Naive thymus-derived CD8-positive, alpha-beta T cell (primary cell): ENCODE measurements at places on chromosomes 7 and 10. TPM values are rescaled to one million over a fixed set of nuclear protein-coding genes. Genes with fewer than 3 reads are reported as not detected.

TMEM248 gene
- 93.5 TPM for polyA plus RNA-seq

FANK1 gene
- not detected for polyA plus RNA-seq

MAPK8 gene
- 30.6 TPM for polyA plus RNA-seq

ANKRD2 gene
- not detected for polyA plus RNA-seq

TAS2R5 gene
- polyA plus RNA-seq: not detected

MMP21 gene
- polyA plus RNA-seq: not detected

YAE1 gene
- polyA plus RNA-seq: 20.6 TPM

C7orf33 gene
- not detected for polyA plus RNA-seq

AEBP1 gene
- polyA plus RNA-seq: 10.4 TPM

FAM237B gene
- not detected for polyA plus RNA-seq

ZNF479 gene
- polyA plus RNA-seq: not detected

SYT15B gene
- polyA plus RNA-seq: not detected

CFAP69 gene
- not detected for polyA plus RNA-seq

ARHGEF5 gene
- polyA plus RNA-seq: 0.66 TPM

NPC1L1 gene
- not detected for polyA plus RNA-seq

ACTL6B gene
- polyA plus RNA-seq: not detected

CLRN3 gene
- polyA plus RNA-seq: not detected

DNA sequence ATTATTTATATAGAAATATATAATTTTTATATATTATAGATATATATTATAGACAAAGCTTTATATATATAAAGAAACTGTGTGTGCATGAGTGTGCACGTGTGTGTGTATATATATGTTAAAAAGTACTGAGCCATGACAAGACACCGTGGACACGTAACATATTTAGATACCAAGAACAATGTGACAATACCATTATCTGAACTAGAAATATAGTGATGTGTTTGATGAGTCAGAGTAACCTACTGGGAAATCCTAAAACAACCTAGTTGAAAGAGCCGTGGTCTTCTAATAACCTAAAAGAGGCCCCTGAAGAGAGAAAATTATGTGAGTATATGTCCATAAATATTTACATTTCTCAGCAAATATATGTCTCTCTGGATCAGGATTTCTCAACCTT, 50.7 kb upstream of the ITGB8 start:
- DNase-seq: no peak

DNA sequence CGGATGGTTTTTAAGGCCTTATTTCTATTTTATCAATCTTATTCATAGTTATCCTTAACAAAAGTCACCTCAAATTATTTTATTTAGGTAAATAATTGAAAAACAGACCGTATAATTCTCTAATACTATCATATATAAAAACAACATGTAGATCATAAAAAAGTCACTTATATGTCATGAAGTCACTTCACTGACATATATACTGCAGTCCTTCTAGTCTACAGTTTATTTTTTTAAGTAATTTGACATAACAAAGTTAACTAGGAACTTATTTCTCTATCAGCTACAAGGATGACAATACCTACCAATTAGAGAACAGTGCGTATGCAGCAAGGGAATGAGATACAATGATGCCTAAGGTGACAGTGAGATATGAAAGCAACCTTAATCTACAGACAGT, 26.2 kb downstream of the JMJD1C start:
- no peak for DNase-seq

DNA sequence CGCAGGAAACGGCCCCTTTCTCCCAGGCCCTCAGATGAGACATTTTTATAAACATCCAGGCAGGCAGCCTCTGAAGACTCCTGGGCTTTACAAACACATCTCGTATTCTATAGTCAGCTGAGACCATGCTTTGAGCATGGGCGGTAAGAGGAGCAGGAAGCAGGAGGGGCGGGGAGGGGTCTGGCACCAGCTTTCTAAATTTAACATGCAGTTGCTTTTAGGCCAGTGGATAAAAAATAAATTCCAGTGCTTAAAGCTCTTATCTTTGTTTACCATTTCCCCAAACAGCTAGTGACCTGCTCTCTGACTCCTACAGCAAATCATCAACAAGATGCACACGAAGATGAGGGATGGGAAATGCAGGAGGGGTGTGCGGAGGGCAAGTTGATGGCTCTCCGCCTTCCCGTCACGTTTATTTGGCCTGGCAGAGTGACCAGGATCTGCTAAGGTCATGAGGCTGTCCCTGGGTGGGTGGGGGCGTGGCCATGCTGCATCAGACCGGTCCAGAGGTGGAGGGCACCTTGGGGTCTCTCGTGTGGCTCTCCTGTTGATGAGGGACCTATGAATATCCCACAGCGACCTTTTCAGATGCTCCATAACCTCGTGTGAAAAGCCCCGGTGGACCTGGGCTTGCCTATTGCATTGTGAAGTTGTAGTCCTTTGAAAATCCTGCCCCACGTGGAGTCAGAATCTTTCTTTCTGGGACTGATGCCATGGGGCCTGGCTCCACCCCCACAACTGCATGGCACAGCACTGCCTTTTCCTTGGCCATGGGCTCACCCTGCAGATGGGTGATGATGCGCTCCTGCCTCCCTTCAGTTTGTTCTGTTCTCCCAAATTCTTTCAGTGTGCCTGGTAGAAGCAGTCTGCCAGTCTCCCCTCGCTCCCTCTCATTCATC, 67.5 kb downstream of the PARP12 start:
- DNase-seq: no peak

DNA sequence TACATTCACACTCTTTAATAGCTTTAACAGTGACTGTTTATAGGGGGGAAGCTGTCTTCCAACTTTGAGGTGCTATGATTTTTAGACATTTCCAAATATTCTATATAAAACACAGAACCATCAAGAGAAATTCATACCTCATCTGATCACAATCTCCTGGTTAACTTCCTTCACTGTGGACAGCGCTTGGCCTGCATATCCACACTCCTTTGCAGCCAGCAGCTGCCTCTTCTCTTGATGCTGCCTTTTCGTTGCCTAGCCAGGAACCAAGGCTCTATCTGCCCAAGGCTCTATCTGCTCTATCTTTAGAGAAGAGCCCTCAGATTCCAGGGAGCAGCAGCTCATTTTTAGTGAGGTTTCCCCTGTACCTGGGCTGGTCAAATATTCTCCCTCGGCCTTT, 252.0 kb downstream of the PTEN start:
- DNase-seq: no peak

DNA sequence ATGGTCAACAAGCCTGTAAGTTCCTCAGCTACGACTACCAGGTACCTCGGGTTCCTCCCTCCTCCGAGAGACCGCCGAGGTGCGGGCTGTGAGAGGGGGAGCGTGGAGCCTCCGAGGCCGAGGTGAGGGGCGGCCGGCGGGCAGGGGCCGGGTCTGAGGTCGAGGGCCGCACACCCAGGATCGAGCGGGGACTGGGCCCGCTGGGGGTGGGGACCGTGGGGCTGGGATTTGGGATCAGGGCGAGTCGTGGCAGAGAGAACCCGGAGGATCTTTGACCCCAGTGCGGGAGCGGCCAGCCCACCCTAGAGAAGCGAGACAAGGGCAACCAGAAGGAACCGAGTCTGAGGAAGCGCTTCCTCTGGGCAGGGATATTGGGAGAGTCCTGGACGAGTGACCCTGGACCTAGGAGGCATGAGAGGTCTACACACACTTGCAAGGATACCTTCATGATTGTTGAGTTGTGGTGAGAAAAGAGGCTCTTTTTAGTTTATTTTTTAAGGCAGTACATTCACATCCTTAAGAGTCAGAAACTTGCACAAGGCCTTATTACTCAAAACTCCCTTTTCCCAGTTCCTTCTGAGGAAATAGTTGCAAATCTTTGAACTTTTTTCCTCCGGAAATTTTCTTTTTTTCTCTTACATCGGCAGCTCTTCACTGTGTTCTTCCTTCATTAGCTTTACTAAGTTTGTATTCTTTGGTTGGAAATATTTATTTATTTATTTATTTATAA, 395 bp downstream of the ZNF487 start:
- DNase-seq: no peak

DNA sequence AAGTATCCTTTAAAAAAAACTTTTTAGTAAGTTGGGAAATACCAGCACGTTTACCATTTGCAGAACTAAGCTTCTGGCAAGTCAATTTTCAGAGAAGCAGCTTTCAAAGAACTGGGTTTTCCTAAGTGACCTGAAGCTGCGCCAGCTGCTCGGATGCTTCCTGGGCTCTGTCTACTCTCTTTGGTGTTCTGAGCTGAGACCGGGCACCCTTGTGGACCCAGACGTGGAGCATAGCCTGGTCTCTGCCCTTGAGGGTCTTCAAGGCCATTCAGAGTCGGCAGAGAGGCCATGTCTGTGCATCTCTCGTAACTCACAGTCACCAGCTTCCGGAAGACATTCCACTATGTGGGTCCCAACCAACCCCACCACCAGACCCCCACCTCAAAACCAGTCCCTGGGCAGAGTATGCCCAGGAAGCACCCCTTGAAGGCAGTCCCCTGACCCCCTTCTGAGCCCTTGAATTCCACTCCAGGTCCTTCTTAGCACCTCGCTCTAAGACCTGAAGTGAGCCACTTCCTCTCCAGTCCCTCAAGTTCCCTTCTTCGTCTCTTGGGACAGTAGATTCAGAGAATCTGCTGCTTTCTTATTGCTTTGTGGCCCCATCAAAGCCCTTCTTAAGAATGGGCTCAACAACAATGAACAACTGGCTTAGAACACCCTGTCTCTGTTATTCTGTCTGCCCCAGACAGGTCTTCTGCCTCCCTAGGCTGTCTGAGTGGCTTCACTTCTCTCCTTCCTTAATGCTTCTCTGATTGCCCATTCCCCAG, 8.5 kb downstream of the CALML5 start:
- DNase-seq: no peak

GRCh38 chr10:816958-817357, 114.5 kb downstream of the LARP4B start:
- DNase-seq: no peak

GRCh38 chr10:132381741-132382140, 15.3 kb upstream of the PWWP2B start:
- DNase-seq: no peak

- no peak for DNase-seq
These were observed 3.2 kb upstream of the TMEM139 start for GRCh38 chr7:143281529-143281928.

- no peak for DNase-seq
These were observed 15.0 kb downstream of the SNX8 start for GRCh38 chr7:2299131-2299829.

GRCh38 chr7:8938044-8938805, 504.8 kb downstream of the NXPH1 start:
- no peak for DNase-seq

DNA sequence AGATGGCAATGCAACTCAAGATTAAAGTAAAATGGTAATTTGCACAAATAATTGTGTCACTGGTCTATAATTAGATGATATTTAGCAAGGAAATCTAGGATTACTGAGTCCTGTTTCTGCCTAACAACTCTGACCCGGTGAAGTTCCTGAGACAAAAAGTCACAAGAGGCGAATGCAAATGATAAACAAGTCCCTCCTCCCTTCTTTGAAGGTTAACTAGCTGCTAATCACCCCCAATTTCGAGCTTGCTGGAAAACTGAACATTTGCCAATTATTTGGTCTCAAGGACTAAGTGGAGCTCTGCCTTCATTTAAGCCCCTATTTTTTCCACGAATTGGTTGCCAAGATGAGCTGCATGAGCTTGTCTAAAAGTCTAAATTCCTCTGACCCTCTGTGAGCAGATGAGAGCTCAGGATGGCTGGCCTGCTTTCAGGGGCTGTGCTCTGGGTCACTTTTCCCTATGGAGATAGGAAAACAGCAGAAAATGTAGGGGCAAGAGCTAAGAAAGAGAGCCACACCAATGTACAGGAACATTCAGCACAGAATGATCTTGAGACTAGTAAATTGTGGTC, 127.3 kb downstream of the MBL2 start:
- DNase-seq: no peak

GRCh38 chr10:36271627-36272340, 629.7 kb upstream of the FZD8 start:
- no peak for DNase-seq

DNA sequence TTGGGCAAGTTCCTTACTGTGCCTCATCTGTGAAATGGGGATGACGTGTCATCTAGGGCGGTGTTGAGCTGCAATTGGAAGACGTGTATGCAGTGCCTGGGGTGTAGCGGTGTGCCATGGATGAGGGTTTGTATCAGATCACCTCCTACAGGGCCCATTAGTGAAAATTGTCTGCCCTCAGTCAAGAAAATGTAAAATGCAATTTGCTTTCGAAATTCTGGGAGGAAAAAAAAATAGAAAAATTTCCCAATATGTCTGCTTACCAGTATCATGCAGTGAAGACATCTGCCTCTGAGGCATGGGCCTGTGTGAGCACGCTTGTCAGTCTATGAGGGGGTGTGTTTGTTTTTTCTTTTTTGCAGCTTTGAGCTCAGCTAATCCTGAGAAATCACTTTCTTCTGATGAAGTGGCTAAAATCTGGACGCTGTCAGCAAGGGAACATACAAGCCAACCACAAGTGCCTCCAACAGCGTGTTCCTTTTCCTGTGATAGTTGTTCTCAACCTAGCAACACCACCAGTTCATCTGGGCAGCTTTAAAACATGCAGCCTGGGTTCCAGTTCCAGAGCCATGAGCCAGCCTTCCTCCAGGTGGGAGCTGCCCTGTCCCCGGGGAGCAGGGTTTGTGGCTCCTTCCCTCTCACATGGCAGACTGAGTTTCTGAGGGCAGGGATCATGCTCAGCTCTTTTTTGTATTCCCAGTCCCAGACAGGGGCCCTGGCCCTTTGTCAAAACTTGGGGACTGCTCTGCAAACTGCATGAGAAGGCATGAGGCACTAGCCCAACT, 10.3 kb downstream of the FAM241B start:
- DNase-seq: peak; percentile 38

DNA sequence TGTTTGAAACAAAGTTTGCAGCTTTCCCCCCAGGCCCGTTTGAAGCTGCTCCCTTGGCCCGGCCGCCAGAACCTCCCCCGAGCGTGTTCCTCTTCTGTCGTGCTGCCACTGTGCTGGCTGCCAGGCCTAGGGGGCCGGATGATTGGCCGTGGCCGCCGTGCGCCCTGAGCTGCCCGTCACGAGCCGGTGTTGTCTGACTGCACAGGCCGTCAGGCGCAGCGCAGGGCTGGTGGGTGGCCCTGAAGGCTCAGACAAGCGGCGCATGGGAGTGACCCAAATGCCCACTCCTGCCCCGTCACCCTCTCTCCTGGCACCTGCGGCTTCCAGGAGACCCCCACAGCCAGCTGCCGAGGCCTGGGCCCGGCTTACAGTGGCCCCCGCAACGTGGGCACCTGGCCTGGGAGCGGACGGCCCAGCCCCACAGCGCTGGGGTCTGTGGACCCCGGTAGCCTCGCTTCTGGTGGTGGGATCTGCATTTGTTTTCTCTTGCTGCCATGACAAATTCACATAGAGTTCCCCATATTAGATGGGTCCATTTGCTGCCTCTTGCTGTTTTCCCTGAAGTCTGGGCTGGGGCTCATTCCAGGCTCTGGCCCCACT, 13.1 kb downstream of the JAKMIP3 start:
- DNase-seq: no peak

GRCh38 chr10:33052263-33052875, 94.3 kb upstream of the ITGB1 start:
- DNase-seq: no peak

GRCh38 chr7:41785840-41786239, 83.0 kb upstream of the INHBA start:
- DNase-seq: no peak
